ENCODE measurements at places on chromosomes 5 and 9.

DNA sequence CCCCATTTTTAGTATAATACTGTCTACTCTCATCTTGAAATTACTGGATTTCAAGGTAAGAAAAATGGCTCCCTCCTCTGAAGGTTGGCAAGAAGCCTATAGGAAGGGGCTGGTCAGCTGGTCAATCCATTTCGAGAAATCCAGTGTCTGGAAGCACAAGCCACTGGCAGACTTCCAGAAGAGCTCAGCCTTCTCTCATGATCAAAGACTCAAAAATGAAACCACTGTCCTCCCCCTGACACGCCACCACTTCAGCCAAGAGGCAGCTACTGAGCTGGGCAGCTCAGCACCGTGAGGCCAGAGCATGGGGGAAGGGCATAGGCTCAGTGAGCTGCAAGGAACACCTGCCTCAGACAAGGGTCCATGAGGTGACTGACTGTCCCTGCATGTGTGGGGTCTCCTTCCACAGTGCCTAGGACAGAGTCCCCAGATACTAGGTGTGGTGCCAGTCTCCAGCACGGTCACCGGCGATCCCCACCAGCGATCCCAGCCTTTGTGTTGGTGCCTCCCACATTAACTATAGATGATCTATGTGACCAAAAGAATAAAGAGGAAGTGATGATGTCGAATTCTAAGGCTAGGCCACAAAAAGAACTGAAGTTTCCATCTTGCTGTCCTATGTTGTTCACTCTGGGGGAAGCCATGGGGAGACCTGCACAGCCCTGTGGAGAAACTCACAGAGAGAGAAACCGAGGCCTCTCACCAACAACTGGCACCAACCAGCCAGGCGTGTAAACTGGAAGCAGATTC lies 100.1 kb upstream of the LRRTM2 start:
- DNase-seq: peak; percentile 84

- DNase-seq: no peak
Observed at GRCh38 chr9:14165376-14166035, 148.4 kb downstream of the NFIB start.

- DNase-seq: no peak
Observed at GRCh38 chr9:6565312-6565711, 80.2 kb downstream of the GLDC start.

DNA sequence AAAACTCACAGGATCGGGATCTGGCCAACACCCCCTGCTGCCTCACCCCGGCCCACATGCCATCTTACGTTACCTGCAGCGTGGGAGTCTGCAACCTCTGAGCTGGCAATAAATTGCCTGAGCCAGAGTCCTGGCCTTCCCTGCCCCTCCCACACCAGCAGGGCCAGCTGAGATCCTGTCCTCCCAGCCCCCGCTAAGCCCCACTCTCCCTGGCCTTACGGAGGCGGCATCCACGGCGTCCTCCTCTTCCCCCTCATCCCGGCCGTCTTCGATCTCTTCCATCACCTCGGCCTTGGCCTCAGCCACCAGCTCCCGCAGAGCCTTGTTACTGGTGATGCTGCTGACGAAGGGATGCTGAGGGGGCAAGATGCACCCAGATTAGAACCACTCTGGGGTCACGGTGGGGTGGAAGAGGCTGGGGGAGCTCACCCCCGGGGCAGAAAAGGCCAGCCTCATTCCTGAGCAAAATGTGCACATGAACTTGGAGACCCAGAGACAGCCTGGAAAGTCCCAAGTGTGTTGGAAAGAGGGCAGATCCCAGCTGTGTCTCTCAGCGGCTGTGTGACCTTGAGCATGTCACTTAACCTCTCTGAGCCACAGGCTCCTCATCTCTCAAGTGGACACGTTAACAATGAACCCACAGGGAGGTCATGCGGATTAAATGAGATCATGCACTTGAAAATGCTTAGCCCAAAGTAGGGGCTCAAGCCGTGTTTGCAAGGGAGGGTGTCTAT lies 89.9 kb upstream of the FBXW11 start:
- DNase-seq: no peak

- no peak for DNase-seq
Observed at GRCh38 chr9:2933165-2934095, 89.5 kb upstream of the PUM3 start.

DNA sequence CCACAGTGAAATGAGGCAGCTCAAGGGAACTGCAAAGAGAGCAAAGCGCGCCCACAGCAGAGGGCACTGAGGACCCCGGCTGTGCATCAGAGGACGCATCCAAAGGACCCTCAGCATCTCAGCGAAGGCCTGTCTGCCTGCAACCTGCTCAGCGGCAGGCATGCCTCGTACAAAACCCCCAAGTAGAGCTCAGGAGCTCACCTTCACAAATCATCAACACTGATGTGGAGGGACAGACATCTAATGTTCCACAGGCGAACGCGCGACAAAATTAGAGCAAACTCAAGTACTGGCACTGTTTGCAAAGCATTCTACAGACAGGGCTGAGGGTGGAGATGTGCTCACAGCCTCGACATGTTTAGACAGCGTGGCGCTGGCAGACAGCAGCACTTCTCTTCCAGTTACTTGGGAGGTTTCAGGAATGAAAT lies 81.0 kb downstream of the DCP2 start:
- DNase-seq: no peak

- DNase-seq: no peak
Observed at GRCh38 chr5:145554399-145554798, 280.7 kb downstream of the PRELID2 start.

DNA sequence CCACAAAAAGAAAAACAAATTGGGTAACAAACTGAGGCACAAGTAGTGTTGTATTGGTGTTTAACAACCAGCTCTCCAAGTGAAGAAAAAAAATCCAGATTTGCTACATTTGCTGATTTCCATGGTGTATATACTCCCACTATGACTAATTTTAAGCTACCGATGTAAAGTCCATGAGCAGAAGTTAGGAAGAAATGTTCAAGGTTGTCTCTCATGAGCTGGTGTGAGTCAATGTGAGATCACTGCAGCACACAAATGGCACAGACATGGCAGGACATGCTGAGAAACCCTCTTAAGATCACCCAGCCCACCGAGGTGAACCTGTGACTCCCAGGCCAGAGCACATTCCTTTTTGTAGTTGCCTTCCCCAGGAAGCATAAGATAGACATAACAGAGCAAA lies 36.2 kb downstream of the SLC44A1 start:
- peak; percentile 19 for DNase-seq

DNA sequence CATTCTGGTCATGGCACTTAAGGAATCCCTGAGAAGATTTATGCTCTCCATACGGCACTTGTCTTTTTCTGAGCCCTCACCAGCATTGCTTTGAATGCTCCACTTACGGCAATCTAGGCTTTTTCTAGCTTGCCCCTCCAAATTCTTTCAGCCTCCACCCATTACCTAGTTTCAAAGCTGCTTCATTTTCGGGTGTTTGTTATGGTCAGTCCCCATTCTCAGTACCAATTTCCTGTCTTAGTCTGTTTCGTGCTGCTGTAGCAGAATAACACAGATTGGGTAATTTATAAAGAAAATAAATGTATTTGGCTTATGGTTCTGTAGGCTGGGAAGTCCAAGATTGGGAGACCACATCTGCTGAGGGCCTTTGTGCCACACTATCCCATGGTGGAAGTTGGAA lies 42.0 kb downstream of the ARHGEF28 start:
- DNase-seq: no peak

- DNase-seq: no peak
Observed at GRCh38 chr5:643351-643801, 31.2 kb downstream of the CEP72 start.

GRCh38 chr9:107727086-107727780 lies 237.7 kb upstream of the KLF4 start:
- DNase-seq: no peak

- DNase-seq: no peak
Observed at GRCh38 chr5:174273325-174273724, 227.8 kb downstream of the NSG2 start.

DNA sequence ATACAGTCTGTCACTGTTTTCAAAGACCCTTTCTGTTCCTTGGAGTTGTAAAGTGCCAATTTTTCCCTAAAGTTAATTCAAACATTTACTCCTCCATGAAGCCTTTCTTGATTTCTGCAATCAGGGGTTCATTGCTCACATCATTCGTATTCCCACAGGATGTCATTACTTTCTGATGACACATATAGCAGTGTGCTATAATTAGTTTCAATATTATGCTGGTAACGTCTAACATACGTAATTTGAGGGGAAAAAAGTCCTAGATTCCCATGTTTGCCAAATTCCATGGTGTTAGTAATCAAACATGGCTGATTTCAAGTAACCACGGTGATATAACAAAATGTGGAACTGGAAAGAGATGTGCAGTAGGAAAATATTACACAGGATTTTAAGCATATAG lies 468.2 kb upstream of the MEF2C start:
- no peak for DNase-seq

- no peak for DNase-seq
Observed at GRCh38 chr5:113806250-113806649, 292.8 kb downstream of the YTHDC2 start.

- DNase-seq: no peak
Observed at GRCh38 chr9:76866689-76867088, 39.2 kb downstream of the PRUNE2 start.

- DNase-seq: peak; percentile 40
Observed at GRCh38 chr9:137672907-137673791, 54.3 kb downstream of the EHMT1 start.

DNA sequence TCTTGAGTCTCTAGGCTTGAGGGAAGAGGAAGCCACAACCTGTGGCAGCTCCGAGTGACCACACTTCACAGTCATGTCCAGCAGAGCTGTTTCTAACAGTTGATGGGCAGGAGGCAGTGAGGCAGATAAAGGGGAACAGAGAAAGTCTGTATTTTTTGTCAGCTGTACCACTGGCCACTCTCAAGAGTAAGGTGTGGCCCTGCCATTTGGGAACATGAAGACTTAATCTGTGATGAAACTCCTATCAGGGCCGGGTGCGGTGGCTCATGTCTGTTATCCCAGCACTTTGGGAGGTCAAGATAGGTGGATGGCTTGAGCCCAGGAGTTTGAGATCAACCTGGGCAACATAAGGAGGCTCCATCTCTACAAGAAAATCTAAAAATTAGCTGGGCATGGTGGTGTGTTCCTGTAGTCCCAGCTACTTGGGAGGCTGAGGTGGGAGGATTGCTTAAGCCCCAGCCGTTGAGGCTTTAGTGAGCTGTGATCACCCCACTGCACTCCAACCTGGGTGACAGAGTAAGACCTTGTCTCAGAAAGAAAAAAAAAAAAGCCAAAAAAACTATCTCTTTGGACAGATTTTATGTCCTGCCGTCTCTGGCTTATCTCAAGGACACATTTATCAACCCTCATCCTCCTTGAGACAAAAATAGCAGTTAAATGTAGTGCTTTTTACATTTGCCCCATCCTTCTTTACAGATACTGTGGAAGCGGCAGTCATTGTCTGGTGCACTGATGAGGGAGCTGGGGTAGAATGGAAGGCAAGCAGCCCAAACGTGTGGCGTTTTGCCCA lies 11.9 kb upstream of the COL15A1 start:
- no peak for DNase-seq
